ENCODE measurements at places on chromosomes 7 and 10.

GRCh38 chr7:135802697-135803096 lies 54.1 kb upstream of the FAM180A start:
- H3K27me3 ChIP-seq, result no peaks in the 10 kb centered on the region
- no peak overlapping the region for H3K27ac ChIP-seq
- DNase-seq, result no peak
- no peak overlapping the region for H3K4me3 ChIP-seq

GRCh38 chr10:51861731-51862130 lies 162.3 kb upstream of the CSTF2T start:
- no peaks in the 10 kb centered on the region for H3K4me1 ChIP-seq
- no peaks in the 10 kb centered on the region for H3K27me3 ChIP-seq
- H3K36me3 ChIP-seq, result no peaks in the 10 kb centered on the region
- H3K4me3 ChIP-seq, result no peak overlapping the region
- DNase-seq, result no peak

GRCh38 chr7:23335136-23335535 lies 36.0 kb downstream of the MALSU1 start:
- H3K27ac ChIP-seq, result no peak overlapping the region
- no peak overlapping the region for H3K4me3 ChIP-seq
- peaks cover 24% of the 10 kb centered on the region for H3K4me1 ChIP-seq
- peaks cover 4% of the 10 kb centered on the region for H3K36me3 ChIP-seq

DNA sequence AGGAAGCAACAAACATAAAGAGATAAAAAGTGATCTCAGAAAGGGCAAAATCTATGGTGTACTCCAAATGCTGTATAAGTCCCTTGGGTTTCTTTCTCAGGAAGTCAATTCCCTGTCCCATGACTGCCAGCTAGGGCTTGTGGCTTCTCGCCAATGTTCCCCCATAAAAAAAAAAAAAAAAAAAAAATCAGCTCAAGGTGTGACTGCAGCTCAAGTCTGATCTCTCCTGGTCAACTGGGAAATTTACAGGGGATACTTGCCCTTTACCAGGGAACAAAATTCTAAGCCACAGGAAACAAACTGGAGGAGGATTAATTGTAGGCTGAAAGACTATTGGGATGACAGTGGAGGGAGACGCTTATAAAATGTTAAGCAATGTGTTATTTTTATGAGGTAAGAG lies 76.0 kb downstream of the PCGF5 start:
- H3K36me3 ChIP-seq, result no peaks in the 10 kb centered on the region
- DNase-seq, result no peak
- H3K4me1 ChIP-seq, result peaks cover 5% of the 10 kb centered on the region

DNA sequence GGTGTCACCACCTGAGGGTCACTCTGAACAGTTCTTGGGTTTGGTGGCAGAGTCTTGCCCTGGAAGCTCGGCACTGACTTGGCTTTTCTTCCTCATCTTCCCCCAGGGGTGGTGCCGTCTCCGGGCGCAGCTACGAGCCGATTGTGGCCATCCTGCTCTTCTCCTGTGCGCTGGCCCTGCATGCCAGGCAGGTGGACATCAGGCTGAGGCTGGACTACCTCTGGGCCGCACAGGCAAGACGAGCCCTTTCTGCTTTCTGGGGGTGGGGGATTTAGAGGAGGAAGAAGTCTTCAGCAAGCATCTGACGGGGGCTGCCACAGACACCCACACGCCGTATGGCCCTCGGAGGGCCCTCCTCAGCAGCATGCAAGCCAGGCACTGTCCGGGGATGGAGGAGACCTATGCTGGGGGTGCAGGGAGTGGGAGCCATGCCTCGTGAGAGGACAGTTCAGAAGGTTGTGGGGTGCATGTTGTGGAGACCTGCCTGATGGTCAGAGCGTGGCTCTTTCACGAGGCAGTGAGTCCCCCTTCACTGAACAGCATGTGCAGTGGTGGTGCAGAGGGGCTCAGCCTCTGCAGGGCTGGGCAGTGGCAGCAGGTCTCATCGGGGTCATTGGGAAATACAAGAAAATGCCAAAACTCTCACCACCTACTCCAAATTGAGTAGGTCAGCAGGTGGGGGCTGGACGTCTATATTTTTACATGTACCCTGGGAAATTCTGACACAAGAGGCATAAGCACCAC lies 112.4 kb downstream of the ADCY1 start:
- peaks cover 11% of the 10 kb centered on the region for H3K4me1 ChIP-seq
- no peaks in the 10 kb centered on the region for H3K36me3 ChIP-seq
- DNase-seq, result no peak
- peaks cover 7% of the 10 kb centered on the region for H3K27me3 ChIP-seq

DNA sequence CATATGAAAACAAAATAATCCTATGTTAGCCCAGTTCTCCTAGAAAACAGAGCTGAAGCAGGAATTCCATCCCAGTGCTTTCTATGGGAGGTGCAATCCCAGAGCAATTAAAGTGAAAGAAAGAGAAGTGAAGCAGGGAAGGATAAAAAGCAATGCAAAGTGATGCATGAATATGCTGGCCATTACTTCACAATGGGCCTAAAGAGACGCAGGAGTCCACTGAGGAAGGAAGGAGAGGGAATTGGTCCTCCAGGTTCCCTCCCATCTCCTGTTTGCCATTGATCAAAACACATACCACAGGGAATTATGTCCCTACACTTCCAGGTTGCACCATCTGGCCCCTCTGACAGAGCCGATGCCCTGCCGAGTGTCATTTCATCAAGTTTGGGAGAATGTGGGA lies 392.2 kb upstream of the NFE2L3 start:
- no peaks in the 10 kb centered on the region for H3K27me3 ChIP-seq
- no peak overlapping the region for H3K4me3 ChIP-seq
- peaks cover 10% of the 10 kb centered on the region for H3K4me1 ChIP-seq
- no peak for DNase-seq
- H3K36me3 ChIP-seq, result no peaks in the 10 kb centered on the region

DNA sequence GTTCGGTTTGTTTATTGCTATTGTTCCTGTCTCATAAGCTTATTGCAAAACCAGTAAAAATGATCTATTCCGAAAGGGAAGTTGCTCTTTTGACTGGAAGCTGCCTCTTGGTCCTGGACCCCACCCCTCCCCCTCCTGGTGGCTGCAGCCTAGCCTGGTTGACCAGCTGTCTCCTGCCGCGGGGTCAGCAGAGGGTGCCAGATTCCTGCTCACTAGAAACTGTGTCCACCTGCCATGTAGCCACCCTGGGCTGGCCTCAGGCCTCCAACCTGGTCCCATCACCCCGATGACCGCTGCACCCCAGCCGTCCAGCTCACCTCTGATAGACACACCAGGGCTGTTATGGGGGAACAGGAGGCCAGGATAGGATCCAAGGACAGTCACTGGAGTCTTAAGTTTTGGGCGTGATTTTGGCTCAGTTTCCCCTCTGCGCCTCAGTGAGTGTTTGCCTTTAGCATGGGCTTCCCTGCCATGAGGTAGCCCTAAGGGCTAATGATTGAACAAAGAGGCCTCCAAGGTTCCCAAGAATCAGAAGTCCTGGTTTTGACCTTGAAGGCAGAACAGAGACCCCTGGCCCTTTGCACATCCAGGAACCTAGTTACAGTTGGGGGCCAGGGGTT lies 32.9 kb upstream of the SLF2 start:
- peaks cover 27% of the 10 kb centered on the region for H3K27me3 ChIP-seq
- DNase-seq, result no peak
- no peaks in the 10 kb centered on the region for H3K36me3 ChIP-seq
- H3K27ac ChIP-seq, result no peak overlapping the region
- no peaks in the 10 kb centered on the region for H3K4me1 ChIP-seq

DNA sequence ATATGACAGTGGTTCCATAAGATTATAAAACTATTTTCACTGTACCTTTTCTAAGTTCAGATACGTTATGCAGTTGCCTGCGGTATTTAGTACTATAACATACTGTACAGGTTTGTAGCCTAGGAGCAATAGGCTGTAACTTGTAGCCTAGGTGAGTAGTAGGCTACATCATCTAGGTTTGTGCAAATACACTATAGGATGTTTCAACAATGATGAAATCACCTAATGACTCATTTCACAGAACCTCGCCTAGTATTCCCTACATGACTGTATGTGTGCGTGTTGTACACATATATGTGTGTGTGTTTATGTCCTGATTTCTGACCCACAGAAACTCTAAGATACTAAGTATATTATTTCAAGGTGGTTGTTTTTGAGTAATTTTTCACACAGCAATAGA lies 139.0 kb downstream of the HERPUD2 start:
- no peaks in the 10 kb centered on the region for H3K36me3 ChIP-seq
- peak overlapping the region; percentile 44 for H3K27ac ChIP-seq
- H3K4me3 ChIP-seq, result no peak overlapping the region
- no peaks in the 10 kb centered on the region for H3K27me3 ChIP-seq
- peaks cover 6% of the 10 kb centered on the region for H3K4me1 ChIP-seq
- peak; percentile 25 for DNase-seq

- H3K36me3 ChIP-seq, result no peaks in the 10 kb centered on the region
- no peak overlapping the region for H3K4me3 ChIP-seq
- no peak for DNase-seq
- no peaks in the 10 kb centered on the region for H3K27me3 ChIP-seq
- H3K27ac ChIP-seq, result no peak overlapping the region
- H3K4me1 ChIP-seq, result peaks cover 9% of the 10 kb centered on the region
Observed at GRCh38 chr10:8283986-8284385, 229.5 kb downstream of the GATA3 start.

DNA sequence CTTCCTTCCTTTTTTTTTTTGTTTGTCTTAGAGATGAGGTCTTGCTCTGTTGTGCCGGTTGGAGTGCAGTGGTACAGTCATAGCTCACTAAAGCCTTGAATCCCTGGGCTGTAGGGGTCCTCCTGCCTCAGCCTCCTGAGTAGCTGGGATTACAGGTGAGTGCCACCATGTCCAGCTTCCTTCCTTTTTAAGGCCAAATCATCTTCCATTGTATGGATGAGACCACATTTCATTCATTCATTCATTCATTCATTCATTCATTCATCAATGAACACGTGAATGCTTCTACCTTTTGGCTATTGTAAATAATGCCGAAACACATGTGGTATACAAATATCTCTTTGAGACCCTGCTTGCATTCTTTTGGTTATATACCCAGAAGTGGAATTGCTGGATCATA lies 60.0 kb upstream of the BAIAP2L1 start:
- H3K27ac ChIP-seq, result no peak overlapping the region
- H3K4me3 ChIP-seq, result no peak overlapping the region
- no peaks in the 10 kb centered on the region for H3K27me3 ChIP-seq
- H3K4me1 ChIP-seq, result no peaks in the 10 kb centered on the region
- no peaks in the 10 kb centered on the region for H3K36me3 ChIP-seq

- H3K27ac ChIP-seq, result no peak overlapping the region
- H3K4me1 ChIP-seq, result no peaks in the 10 kb centered on the region
- H3K4me3 ChIP-seq, result no peak overlapping the region
- H3K27me3 ChIP-seq, result no peaks in the 10 kb centered on the region
- no peaks in the 10 kb centered on the region for H3K36me3 ChIP-seq
Observed at GRCh38 chr7:120254845-120255244, 18.1 kb upstream of the KCND2 start.

GRCh38 chr7:159197066-159197975 lies 52.7 kb upstream of the VIPR2 start:
- no peaks in the 10 kb centered on the region for H3K27me3 ChIP-seq

- no peak overlapping the region for H3K4me3 ChIP-seq
- DNase-seq, result no peak
- no peak overlapping the region for H3K27ac ChIP-seq
- H3K36me3 ChIP-seq, result no peaks in the 10 kb centered on the region
- H3K4me1 ChIP-seq, result peaks cover 3% of the 10 kb centered on the region
Observed at GRCh38 chr10:97590082-97590747, 694 bp downstream of the C10orf62 start.

DNA sequence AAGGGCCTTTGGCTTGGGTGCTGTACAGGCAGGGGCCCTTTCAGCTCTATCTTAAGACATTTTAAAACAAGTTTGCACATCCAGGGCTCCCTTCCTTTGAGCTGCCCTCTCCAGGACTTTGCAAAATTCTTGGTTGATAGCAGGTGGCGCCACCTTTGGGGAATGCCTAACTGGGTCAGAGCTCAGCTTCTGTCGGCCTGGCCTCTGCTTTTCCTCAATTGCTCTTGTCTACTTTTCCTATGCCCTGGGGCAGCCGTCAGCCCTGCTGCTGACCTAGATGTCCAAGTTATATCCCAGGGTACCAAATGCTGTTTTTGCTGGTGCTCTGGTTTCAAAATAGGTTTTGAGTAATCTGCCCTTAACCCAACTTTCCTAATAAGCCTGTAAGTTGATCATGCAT lies 65.8 kb downstream of the APBB1IP start:
- no peaks in the 10 kb centered on the region for H3K27me3 ChIP-seq
- no peak for DNase-seq
- H3K4me3 ChIP-seq, result no peak overlapping the region
- H3K27ac ChIP-seq, result no peak overlapping the region

DNA sequence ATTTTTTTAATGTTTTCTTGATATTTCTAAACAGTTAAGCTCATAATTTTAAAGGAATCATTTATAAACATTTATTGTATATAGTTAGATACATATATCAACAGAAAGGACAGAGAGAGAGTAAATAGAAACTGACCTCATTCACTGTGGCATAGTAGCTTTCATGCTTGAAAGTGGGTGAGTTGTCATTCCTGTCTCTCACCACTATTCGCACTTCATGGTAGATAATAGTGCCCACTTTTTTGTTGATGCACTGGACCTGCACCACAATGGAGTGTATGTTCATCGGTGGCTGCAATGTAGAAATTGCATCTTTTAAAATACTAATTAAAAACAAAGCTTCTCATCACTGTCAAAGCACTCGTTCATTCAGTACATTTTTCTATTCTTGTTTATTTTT lies 432.0 kb downstream of the PCDH15 start:
- no peaks in the 10 kb centered on the region for H3K4me1 ChIP-seq
- no peak overlapping the region for H3K27ac ChIP-seq
- H3K36me3 ChIP-seq, result no peaks in the 10 kb centered on the region
- H3K4me3 ChIP-seq, result no peak overlapping the region
- H3K27me3 ChIP-seq, result no peaks in the 10 kb centered on the region
- no peak for DNase-seq

DNA sequence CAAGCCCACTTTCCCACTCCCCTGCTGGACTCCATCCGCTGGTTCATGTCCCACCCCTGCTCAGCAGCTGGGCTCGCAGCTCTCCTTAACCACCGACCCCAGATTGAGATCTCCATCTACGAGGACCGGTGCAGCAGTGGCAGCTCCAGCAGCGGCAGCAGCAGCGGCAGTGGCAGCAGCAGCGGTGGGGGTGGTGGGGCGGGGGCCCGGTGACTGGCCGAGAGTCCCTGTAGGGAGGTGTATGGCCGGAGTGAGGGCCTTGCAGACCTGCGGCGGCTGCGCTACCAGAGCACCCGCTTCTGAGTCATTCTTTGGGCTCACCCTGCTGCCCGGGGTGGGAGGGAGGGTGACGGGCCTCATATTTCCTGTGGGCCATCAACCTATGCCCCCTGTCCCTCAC lies 15.8 kb downstream of the GOLGA7B start:
- H3K27me3 ChIP-seq, result no peaks in the 10 kb centered on the region
- H3K27ac ChIP-seq, result no peak overlapping the region
- no peak for DNase-seq
- H3K4me3 ChIP-seq, result no peak overlapping the region
- H3K36me3 ChIP-seq, result peaks cover 1% of the 10 kb centered on the region

DNA sequence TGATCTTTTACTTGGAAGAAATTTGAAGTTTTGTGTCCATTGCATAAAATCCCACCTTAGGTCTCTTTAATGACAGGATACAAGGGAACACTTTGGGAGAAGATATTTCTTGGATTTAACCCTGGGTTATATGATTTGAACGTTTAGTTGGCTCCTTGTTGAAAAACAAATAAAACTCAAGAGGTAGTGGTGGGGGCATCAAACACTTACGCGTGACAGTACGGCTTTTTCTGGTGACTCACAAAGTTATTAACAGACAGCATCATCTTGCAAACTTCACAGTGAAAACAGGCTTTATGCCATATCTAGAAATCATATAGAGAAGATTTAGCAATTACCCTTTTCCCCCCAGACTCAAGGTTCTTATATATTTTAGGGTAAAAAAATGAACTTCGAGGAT lies 699 bp downstream of the NRAP start:
- H3K27me3 ChIP-seq, result no peaks in the 10 kb centered on the region
- H3K4me1 ChIP-seq, result peaks cover 16% of the 10 kb centered on the region
- no peak overlapping the region for H3K27ac ChIP-seq
- DNase-seq, result no peak
- H3K4me3 ChIP-seq, result no peak overlapping the region
- no peaks in the 10 kb centered on the region for H3K36me3 ChIP-seq
